ENCODE measurements at places on chromosomes 5 and 9.

- no peak for DNase-seq
These were observed 9.2 kb upstream of the SLC12A7 start for GRCh38 chr5:1121044-1121443.

- DNase-seq = no peak
These were observed 42.1 kb downstream of the NKD2 start for GRCh38 chr5:1050423-1051365.

DNA sequence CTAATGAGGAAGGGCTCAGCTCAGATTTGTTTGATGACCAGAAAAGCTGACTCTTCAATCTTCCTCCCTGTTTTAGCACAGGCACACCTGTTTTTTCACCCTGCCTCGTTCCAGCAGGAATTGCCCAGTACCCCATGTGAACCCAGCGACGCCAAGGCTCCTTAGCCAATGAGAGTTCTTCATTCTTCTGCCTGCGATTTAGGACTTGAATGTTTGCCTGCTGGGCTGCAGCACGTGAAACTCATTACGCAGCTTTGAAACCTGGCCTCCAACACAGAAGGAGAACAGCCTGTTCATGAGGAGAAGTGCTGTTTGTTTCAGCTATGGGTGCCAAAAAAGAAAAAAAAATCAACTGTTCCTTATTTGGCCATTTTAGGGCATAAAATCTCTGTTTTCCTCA, 315.5 kb downstream of the TRPM3 start:
- DNase-seq = no peak

- DNase-seq = no peak
These were observed 23.6 kb upstream of the FIBCD1 start for GRCh38 chr9:130962418-130963316.

DNA sequence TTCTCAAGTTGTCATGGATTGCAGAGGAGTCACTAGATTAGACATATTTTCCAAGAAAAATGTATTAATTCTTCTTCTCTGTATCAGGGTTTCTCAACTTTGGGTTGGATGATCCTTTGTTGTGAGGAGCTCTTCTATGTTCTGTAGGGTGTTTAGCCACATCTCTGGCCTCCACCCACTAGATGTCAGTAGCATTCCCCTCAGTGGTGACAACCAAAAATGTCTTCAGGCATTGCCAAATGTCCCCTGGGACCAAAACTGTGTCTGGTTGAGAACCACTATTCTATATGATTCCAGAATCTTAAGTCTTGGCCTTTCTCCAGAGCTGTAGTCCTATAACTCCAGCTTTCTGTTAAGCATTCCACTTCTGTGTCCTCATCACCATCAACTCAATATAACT, 220.9 kb downstream of the KIAA0825 start:
- no peak for DNase-seq

DNA sequence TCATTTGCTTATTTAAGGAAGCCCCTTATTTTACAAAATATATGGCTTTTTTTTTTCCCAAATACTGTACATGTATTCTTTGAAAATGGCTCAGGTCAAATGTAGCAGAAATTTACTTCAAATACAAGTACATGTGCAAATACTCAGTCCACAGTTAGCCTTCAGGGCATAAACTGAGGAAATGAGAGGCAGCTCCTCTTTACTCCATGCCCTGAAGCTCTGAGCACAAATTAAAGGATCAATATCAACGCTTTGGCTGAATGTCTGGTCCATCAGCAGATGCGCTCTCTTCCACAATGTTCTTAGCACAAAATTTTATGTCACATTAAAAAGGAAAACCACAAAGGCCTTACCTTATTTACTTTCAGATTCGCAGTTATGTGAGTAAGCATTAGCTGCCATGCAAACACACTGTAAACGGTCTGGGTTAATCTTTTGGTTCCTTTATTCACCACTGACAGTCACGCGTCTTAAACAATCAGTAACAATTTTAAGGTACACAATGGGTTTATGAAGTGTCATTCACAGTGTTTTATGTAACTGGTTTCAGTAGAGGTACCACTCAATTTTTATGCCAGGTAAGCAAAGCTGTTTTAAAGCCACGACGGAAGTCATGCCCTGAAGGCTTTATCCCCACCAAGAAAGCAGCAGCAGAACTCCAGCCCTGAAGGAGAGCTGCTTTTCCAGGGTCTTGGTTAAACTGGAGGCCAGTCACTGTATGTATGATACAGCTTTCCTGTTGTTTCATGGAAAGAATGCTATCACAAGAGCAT, 103.4 kb downstream of the OTULIN start:
- no peak for DNase-seq

DNA sequence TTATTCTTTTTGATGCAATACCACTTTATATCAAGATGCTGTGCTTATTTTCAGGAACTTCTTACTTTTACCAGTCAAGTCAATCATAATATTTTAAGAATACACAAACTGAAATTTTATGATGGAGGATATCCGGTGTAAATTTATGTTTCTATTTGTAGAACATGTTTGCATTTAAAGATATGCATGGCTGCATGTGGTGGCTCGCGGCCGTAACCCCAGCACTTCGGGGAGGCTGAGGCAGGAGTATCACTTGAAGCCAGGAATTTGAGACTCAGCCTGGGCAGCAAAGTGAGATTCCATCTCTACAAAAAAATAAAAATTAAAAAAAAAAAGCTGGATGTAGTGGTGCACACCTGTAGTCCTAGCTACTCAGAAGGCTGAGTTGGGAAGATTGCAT, 73.5 kb upstream of the ALDH1A1 start:
- DNase-seq = no peak
